GM23248 (cell line): ENCODE measurements at places on chromosomes 5 and 9. TPM values are rescaled to one million over a fixed set of nuclear protein-coding genes. Genes with fewer than 3 reads are reported as not detected.

The BTNL3 gene
- not detected in 2 replicates for total RNA-seq

The PCDHA2 gene
- not detected in 2 replicates for total RNA-seq

DNA sequence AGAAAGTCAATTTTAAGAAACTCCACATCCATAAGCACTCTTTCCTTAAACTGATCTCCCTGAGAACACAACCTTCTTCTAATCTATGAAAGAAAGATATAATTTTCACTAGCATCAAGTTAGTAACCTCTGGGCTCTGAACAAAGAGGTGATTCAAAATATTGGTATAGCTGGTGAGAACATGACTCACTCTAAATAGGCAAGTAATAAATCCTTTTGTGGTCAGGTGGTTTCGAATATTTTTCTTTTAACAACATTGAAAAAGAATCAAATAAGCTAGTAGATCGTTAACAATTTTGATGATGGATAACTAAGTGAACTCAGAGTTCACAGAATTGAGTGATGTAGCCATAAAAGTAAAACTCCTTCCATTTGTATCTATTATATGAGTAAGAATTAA is 150.6 kb upstream of the IQGAP2 start:
- H3K27me3 ChIP-seq: peaks cover 8% of the 10 kb centered on the region; the same call in 1 of the 2 replicates
- H3K36me3 ChIP-seq: no peaks in the 10 kb centered on the region

- H3K36me3 ChIP-seq: no peaks in the 10 kb centered on the region
- no peak overlapping the region for H3K4me3 ChIP-seq
Observed at GRCh38 chr9:107577140-107577776, 87.7 kb upstream of the KLF4 start.

GRCh38 chr5:27252911-27253310 is 214.5 kb upstream of the CDH9 start:
- no peak overlapping the region for H3K4me3 ChIP-seq
- H3K4me1 ChIP-seq: no peaks in the 10 kb centered on the region
- H3K36me3 ChIP-seq: no peaks in the 10 kb centered on the region
- H3K27ac ChIP-seq: no peak overlapping the region
- DNase-seq: no peak

DNA sequence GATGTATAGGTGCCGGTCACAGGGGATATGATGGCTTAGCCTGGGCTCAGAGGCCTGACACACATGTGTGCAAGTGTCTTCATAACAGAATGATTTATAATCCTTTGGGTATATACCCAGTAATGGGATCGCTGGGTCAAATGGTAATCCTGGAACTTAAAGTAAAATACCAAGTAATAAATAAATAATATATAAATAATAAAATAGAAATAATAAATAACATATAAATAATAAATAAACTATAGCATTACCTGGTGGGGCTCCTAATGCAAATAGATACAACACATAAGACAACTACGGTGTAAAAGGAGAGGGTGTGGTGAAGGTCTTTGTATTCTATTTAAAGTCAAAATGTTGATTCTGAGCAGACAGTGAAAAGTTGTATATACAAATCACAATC is 68.5 kb upstream of the GFPT2 start:
- no peak for DNase-seq
- no peaks in the 10 kb centered on the region for H3K4me1 ChIP-seq
- no peak overlapping the region for H3K27ac ChIP-seq
- no peaks in the 10 kb centered on the region for H3K36me3 ChIP-seq

- no peak for DNase-seq
- H3K27me3 ChIP-seq: no peaks in the 10 kb centered on the region
- no peak overlapping the region for H3K4me3 ChIP-seq
- no peaks in the 10 kb centered on the region for H3K4me1 ChIP-seq
- H3K27ac ChIP-seq: no peak overlapping the region
Observed at GRCh38 chr5:60673334-60673733, 26.6 kb downstream of the DEPDC1B start.

DNA sequence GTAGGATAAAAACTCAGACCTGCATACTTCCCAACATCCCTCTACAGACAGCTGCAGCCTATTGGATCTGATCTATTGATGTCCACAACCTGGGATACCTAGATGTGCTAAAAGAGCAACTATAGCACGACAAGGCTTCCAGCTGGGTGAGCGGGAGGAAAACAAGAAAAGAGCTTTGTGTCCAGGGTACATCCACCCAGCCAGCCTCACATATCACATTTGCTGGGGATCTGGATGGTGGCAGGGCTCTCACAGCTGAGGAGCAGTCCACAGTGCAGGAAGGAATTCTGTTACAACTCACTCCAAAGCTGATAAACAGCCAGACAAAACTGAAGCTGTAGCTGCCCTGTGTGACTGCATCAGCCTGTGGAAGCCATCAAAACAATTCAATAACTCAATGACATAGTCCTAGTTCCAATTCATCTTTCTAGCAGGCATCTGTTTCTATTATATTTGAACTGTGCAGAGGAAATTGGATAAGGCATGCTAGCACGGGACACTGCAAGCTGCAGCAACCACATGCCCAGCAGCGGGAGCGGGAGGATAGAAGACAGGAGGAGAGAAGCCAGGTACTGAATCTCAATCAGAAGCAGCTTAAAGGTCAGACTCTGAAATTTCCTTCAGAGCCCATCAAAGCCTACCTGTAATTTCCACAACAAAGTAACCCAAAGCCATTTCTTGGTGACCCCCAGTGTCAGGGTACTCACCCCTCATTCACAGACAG is 45.0 kb downstream of the MED10 start:
- no peak overlapping the region for H3K4me3 ChIP-seq
- H3K27me3 ChIP-seq: no peaks in the 10 kb centered on the region
- H3K36me3 ChIP-seq: no peaks in the 10 kb centered on the region
- no peak for DNase-seq
- no peaks in the 10 kb centered on the region for H3K4me1 ChIP-seq

DNA sequence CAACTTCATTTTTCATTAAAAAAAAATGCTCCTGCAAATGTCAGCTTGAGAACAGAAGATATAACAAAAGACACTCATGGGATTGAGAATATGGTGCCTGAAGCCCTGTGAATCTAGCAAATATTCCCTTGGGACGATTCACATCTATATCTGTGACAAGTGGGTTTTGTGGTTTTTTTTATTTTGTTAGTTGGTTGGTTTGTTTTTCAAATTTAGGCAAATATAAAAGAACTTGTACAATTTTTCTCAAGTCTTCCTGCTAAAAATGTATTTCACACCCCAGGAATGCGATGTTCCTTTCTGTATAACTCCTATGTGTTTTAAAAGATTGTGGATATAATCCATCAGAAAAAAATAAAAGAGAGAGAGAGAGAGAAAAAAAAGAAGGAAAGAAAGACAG is 1061.8 kb upstream of the ARRDC3 start:
- no peak overlapping the region for H3K4me3 ChIP-seq
- no peaks in the 10 kb centered on the region for H3K27me3 ChIP-seq
- DNase-seq: no peak

GRCh38 chr9:123678038-123678877 is 251.7 kb downstream of the DENND1A start:
- no peaks in the 10 kb centered on the region for H3K27me3 ChIP-seq
- no peak overlapping the region for H3K4me3 ChIP-seq
- no peaks in the 10 kb centered on the region for H3K4me1 ChIP-seq
- H3K27ac ChIP-seq: no peak overlapping the region
- no peaks in the 10 kb centered on the region for H3K36me3 ChIP-seq
